COR-L47 (cell line): ENCODE measurements at places on chromosomes 16 and 17.

- DNase-seq: no peak
Measured at GRCh38 chr17:77779711-77780539, 178.6 kb upstream of the TNRC6C start.

GRCh38 chr16:4385066-4385788 lies 13.6 kb downstream of the VASN start:
- no peak for DNase-seq

DNA sequence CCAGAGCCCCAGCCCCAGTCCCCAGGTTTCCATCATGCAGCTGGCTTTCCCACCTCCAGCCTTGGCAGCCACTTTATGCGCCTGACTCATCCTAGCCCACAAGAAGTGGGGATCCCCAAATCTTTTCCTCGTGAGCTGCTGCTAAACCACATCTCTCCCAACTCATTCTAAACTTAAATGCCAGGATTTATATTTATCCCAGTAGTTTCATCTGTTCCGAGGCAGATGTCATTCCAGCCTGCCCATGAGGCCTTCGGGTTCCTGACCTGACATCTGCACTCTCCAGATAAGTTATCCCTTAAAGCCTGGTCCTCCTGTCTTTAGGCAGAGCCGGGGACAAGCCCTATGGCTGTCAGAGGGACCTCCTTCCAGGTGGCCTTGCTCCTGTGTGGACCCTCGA lies 16.6 kb downstream of the PLXDC1 start:
- DNase-seq: no peak

DNA sequence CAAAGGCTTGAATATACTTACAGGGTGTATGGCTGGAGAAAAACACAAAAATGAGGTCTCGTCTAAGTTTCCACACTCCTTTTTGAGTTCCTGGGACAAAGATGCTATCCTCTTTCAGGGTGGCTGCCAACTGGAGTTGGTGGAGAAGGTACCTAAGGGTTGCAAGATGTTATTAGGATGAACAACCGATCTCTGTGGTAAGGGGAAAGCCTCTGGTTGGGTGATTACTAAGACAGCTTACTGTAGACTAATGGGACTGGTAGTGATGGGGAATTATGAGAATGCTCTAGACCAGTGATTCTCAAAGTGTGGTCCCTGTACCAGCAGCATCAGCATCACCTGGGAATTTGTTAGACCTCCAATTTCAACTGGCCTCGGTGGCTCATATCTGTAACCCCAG lies 6.0 kb downstream of the ADAT1 start:
- DNase-seq: no peak

DNA sequence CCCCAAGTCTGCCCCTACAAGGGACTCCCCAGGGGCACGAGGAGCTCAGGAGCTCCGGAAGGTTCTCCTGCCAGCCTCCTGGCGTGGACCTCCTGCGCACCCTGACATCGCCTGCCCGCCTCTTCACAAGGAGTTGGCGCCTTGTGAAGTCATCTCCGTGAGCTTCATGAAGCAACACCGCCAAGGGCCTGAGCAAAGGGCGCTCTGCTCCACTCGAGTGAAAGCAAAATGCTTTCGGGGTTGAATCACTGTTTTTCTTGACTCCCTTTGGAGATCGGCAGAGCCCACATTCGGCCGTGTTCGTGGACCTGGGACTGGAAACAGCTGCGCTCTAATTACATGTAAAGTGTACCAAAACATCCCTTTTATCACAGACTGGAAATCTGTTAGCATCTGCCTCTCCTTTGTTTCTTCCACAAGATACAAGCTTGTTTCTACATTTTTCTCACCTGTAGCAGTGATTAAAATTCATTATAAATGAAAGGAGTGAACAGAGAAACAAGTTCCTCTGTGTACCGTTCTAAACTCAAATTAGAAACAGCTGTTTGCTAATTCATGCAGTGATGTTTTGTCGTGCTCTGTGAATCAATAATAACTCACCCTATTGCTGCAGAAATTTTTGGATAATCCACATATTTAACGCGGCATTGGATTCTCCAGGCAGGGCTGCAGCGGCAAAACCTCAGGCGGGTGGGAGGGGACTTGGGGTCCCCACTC lies 203.3 kb downstream of the ZNF423 start:
- peak; percentile 19 for DNase-seq

DNA sequence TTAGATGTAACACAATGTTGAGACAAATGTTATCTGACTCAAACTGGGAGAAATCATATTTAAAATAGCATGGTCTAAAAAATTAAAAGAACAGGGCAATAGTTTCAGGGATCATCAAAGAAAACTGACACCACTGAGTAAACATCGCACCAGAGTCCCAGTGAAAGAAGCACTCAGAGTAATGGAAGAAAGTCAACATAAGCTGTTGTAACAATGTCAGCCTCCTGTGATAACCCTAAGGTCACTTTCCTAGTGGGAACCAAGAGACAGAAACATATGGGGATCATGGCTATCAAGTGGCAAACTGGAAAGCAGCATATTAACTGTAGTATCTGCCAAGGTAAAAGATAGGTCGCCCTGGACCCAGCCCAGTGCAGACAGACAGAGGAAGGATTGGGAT lies 160.8 kb downstream of the CA10 start:
- DNase-seq: no peak

DNA sequence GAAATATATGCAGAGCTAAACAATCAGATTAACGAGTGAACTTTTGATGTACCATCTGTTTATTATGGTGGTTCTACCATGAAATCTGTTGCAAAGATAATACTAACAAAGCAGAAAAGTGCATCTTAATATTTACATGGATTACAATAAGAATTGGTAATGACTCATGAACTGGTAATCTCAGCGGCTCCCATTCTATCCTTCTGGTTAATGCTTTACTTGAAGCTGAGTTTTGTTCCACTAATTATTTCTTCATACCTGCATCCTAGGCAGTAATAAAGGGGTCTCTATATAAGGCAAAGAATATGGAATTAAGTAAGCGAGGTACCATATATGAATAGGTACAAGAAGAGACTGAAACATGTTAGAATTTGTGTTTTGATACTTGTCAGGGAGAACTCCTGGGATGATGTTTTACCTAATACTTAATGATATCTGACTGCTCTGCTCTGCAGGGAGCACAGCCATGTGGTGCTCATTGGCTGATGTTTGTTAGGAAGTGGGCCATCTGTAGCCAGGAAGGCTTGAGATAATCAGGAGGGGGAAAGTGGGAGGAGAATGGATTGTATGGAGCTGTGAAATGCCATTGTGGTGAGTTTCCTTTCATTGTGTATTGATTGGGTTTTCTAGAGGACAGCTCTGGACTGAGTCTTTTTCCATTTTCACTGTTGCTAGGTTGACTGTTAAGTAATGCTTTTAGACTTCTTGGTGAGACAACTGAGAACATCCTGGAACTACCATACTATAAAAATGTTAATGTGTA lies 52.6 kb downstream of the MAP2K6 start:
- DNase-seq: no peak
